ENCODE measurements at places on chromosomes 7 and 10.

DNA sequence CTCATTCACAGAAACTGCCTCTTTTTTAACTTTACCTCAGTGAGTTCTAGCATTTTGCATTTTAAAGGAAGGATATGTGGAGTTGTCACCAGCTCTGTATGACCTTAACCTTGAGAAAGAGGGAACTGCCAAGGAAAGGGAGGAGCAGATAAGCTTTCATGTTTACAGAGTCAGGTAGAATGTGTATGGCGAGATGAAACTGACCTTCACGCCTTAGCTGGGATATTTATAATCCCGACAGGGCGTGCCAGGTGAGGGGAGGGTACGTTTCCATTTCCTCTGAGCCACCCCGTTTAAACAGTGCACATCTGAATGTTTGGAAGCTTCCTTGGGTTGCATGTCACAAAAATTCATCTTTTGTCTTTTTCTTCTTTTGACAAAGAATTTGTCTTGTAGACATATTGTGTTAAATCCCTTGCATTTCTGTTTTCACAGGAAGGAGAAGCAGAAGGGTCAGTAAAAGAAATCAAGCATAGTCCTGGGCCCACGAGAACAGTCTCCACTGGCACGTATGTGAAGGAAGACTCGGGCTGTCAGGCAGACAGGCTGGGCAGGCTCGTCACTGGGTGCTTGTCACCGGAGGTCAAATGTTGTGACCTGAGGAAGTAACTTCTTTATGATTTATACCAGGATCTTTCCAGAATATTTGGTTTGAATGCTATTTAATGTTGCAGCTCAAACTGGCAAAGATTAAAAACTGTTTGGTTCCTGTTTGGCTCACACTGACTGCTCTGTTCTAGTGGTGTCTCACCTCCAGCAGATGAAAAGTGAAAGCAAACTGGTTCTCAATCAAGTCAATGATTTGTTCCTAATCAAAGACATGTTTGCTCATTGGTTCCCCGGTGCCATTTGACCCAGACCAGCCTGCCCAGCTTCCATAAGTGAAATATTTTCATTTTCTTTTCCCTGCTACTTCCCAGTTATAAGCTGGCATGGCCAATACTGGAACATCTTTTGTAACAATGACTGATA is 16.2 kb downstream of the OPTN start:
- no peak for DNase-seq

DNA sequence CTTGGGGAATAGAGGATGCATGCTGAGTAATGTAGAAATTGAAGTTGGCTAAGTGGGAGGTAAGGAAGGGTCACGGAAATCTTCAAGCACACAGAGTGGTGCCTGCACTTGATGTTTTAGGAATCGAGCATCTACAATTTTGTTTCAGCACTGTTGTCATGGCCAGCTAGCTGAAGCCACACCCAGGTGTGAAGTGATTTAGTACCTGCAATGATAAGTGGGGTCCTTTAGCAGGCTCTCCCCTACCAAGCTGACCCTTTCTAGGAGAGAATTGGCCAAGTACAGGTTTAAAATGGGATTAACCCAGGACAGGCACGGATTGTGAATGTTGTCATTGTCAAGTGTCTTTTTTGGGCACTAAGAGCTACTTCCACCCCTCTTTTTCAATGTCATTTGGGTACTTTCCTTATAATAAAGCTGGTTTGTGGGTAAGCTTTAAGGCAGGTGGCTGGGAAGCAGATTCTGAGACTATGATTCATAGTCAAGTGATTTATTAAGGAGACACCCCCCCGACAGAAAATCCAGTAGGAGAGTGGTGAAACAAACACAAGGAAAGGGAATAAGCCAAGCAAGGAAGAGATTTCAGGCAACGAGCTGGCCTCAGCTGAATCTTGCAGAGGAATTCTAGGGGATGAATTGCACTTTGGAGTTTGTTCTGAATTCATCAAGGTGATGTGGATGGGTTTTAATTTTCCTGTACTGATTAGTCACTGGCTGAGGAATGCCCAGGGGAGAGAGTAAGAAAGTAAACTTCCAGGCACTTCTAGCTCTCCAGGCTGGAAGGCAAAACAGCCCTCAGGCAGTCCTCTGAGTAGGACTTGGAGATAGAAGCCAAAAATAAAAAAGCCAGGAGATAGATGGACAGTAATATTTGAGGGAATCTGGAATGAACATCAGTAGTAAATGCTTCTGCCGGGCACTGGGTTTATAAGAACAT is 1128.4 kb downstream of the SORCS3 start:
- no peak for DNase-seq

- no peak for DNase-seq
These were observed 34.9 kb downstream of the SRPK2 start for GRCh38 chr7:105353752-105354328.

DNA sequence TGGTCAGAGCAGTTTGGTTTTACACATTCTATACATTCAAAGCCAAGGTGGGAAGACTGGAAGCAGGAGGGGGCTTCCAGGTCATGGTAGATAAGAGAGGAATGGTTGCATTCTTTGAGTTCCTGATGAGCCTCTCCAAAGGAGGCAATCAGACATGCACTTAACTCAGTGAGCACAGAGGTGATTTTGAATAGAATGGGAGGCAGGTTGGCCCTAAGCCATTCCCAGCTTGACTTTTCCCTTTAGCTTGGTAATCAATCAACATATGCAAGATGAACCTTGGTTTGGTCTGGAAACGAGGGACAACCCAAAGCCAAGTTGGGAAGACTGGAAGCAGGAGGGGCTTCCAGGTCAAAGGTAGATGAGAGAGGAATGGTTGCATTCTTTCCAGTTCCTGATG is 31.4 kb downstream of the TCERG1L start:
- DNase-seq = no peak

- no peak for DNase-seq
These were observed 84.2 kb upstream of the STEAP1B start for GRCh38 chr7:22584179-22584578.

GRCh38 chr7:91230503-91230902 is 33.7 kb upstream of the FZD1 start:
- no peak for DNase-seq

DNA sequence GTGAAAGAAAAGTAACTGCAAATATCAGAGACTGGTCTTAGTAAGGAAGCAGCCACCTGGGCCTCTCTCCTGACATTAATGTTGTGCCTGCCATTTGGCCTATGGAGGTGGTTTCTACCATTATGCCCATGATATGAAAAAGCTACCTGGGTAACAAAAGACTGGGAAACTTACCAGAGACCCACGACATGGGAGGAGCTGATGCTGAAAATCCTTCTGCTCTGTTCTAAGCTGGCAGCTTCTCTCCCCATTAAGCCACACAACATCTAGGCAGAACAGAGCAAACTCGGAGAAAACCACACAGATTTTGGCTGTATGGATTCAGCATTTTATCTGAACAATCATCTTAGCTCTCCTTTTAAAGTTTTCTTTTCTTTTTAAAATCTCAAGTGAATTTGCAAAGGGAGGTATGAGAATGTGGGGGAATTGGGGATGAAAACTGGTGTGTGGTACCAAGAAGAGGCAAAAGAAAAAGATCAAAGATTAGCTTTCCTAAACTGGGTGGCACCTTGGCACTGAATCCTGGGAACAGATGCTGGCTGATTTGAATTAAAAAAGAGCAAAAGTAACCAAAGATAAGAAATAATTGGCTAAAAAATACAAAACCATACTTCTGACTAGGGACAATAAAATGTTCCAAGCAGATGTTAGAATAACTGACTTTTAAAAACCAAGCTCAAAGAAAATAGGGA is 128.6 kb upstream of the ANKRD1 start:
- no peak for DNase-seq

DNA sequence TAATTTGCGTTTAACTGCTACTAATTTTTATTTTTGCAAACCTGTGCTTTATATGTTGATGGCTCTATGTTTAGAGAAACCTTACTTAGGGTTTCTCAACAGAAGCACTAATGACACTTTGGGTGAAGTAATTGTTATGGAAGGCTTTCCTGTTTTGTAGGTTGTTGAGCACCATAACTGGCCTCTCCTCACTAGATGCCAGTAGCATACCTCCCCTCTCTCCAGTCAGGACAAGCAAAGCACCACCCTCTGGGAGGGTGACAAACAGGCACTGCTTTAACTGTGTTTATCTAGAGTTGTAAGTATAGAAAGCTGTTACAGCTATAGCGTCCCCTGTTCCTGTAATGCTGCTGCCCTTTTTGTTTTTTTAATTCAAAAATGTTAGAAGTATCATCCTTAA is 60.9 kb downstream of the WAC start:
- no peak for DNase-seq

DNA sequence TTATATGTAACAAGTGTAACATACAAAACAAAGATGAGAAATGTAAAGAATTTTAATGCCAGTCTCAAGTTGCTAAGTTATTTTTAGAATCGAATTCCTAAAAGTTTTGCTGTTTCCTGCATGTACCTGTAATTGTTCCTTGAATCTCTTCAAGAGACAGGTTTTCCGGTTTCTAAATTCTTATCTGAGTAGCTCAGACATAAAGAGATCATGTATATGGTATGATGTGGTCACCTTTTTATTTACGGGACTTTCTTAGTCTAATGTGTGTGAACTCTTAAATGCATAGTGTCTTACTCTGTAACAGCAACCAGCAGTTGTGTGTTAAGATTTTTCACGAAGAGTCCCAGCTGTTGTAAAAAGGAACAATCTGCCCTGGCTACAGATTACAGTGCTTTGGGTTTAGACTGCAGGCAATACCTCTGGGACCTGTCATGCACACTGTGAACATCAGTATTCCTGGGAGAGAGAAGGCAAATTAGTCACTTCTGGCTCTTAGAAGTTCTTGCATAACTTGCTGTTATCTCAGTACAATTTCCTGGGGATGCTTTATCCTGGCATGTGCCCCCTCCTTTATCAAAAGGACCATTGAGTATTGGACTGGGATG is 263.4 kb downstream of the BICC1 start:
- no peak for DNase-seq
